ENCODE measurements at places on chromosomes 4 and X.

DNA sequence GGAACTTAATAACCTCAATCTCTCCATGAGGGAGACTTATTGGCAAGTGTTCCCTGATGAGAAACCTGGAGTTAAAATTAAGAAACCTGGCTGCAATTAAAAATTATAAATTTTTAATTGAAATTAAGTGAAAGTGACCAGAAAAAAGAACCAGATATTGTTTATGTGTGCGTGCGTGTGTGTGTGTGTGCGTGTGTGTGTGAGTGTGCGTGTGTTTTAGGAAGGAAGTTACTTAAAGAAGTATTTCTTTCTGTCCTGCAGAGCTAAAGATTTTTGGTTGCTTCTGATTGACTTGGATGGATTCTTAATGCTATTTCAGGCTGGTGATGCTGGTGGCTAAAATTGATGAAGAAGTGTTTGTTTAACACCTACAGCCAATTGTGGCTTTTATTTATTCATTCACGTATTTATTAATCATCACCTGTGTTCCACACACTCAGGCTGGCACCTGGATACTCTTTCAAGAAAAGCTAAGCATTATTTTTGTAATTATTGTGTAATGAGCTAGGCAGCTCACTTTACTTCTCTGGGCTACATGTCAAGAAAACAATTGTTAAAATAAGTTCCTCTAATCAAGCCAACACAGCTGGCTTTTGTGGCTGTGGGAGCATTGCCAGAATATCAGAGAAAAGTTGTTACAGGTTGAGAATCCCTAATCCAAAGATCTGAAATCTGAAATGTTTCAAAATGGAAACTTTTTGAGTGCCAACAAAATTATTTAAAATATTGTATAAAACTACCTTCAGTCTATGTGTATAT lies 68.5 kb downstream of the CEP44 start:
- no peak for DNase-seq

DNA sequence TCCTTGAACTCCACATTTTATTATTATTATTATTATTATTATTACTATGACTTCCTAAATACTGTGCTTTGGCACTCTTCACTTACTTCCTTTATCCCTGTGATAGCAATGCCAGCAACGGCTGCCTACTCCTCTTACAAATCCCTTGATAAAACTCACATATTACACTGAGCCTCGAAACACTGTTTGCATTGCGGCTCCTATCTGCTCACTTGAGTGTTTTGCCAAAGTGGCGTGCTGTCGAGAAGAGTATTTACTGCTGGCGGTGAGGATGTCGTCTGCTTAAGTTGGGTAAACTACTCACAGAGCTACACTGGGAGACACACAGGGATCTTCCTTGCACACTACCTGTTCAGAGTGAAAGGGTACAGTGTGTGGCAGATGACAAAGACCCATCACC lies 143.4 kb upstream of the VCX3A start:
- no peak for DNase-seq

- DNase-seq = no peak
Observed at GRCh38 chrX:35726176-35726575, 72.0 kb upstream of the MAGEB16 start.

GRCh38 chr4:141027421-141027820 lies 105.8 kb downstream of the RNF150 start:
- DNase-seq = no peak

DNA sequence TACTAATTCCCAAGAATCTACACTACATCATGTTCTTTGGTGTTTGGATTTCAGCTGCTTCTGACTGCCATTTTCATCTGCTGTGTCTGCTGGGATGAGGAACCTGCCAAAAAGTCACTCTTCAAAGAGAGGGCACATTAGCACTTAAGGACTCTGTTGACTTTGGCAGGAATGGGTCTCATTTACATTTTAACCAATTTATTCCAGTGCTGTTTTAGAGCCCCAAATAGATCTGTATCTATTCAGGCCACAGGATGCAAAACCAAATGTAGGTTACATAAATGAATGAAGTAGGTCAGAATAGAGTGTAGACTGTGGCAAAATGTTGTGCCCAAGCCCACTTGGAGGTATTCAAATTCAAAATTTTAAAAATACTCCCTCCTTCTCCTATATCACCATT lies 14.4 kb downstream of the TXK start:
- DNase-seq = no peak

DNA sequence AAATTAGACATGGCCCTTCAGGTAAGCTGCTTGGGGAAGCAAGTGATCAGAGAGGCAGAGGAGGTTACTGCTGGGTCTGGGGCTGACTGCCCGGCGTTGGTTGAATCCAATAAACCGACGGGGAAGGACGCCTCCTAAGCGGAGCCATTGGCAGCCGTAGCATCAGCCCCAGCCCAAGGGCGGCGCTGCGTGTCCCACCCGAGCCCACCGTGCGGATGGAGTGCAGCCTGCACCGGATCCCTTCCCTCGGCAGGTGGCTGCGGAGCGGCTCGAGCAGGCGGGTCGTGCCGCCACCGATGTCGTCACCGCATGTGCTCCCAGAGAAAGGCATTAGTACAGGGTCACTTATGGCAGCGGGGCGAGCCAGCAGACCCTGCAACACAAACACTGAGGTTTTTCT lies 82.1 kb downstream of the ALPK1 start:
- DNase-seq = peak; percentile 35

DNA sequence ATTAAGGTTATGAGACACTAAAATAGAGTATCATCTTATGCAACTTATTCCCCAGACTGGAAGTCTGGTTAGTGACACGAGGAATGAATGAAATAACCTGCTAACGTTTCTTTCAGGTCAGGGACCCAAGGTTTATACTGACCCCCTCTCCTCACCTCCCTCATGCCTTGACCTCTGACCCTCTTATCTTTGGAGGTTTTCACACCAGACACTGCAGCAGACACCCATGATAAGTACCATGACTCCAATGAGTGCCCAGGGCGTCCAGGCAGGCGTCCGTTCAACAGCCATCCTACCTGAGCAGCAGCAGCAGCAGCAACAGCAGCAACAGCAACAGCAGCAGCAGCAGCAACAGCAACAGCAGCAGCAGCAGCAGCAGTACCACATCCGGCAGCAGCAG lies 4.2 kb upstream of the NLGN3 start:
- no peak for DNase-seq

DNA sequence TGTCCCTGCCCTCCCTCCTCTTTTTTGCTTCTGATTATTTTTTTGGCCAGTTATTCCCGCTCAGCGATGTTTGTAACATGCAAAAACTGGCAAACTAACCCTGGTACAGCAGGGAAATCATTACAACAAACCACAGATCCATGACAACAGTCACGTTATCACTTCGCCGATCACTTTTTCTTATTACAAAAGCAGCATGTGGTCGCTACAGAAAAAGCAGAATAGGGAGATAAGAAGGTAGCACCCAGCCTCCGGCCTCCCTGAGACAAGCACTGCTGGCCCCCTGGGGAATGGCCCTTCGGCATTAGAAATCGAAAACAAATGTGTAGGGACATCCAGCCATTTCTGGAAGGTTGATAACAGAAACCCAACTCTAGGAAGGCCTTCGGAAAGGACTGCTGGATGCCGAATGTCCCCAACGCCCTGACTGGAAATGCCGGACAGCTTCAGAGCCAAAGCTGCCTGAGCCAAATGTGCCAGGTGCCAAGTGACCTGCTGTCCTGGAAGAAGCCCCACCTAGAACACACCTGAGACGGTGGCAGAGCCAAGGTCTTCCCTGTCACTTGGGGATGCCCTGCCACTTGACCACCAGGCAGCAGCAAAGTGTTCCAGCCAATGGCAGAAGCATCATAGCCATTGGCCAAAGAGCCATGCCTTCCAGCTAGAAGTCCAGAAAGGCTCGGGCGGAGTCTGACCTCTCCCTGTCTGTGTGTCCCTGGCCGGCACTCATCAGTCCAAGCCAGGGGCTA lies 2.9 kb downstream of the IDH3G start:
- DNase-seq = no peak

GRCh38 chrX:65688403-65688871 lies 21.0 kb downstream of the MSN start:
- DNase-seq = no peak

GRCh38 chr4:20487852-20488251 lies 212.4 kb upstream of the PACRGL start:
- no peak for DNase-seq

All from right hindlimb (tissue), 1 donor.